Activated CD8-positive, alpha-beta memory T cell treated with anti-CD3 and anti-CD28 coated beads, Interleukin-2, amount 10 ng/mL, durations not matched to agents 7 days and 5 days (primary cell): ENCODE measurements at places on chromosomes 11 and 22. TPM values are rescaled to one million over a fixed set of nuclear protein-coding genes. Genes with fewer than 3 reads are reported as not detected.
A peak's percentile ranks its signal among the peaks of the same experiment; 100 is the strongest.

DNA sequence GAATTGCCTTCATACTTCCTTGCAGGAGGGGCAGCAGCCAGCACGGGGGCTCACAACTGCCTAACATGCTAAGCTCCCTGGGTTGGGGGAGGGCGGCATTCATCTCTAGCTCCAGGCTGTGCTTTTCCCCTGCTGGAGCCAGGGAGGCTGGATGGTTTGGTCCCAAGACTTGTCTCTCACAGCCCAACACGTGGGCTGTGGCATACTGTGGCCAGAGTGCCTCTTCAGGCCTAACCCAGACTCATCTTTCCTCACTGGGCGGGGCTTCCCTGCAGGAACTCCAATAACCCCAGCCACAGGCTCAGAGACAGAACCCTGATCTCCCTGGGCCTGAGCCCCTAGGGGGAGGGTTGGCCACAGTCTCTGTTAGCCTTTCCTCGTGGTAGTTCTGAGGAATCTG is 121.9 kb upstream of the PLET1 start:
- no peak for DNase-seq

GRCh38 chr11:45457649-45458048 is 171.5 kb upstream of the SYT13 start:
- DNase-seq = no peak

GRCh38 chr22:21755851-21756284 is 20.3 kb upstream of the YPEL1 start:
- no peak for DNase-seq

DNA sequence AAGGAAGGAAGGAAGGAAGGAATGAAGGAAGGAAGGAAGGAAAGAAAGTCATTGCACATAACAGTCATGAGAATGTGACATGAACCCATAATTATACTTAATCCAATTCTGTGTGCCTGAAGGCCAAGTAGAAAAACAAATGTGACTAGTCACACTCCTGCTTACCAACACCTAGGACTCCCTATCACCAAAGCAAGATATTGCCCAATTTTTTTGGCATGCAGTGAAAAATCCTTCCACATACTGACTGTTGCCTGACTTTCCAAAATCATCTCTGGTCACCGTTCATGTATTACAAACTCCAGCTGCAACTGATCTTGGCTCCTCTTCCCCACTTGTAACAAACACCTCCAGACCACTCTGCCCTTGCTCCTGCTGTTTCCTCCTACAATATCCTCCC is 516.8 kb downstream of the OPCML start:
- no peak for DNase-seq

DNA sequence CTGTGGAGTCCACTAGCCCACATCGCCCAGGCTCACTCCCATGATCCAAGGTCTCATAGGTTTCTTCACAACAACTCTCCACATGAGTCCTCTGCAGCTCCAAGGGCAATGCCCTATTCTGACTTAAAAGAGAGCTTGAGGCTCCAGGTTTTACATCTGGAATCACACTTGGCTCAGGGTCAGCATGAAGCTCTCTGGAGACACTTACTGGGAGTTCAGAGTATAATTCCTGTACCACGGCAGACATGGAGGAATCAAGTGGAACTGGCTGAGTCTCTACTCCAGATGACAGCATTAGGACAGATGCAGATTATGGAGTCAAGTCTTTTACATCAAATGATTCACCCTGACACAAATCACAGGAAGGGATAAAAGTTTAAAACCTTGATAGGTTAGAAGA is 11.4 kb downstream of the PRR14L start:
- no peak for DNase-seq

DNA sequence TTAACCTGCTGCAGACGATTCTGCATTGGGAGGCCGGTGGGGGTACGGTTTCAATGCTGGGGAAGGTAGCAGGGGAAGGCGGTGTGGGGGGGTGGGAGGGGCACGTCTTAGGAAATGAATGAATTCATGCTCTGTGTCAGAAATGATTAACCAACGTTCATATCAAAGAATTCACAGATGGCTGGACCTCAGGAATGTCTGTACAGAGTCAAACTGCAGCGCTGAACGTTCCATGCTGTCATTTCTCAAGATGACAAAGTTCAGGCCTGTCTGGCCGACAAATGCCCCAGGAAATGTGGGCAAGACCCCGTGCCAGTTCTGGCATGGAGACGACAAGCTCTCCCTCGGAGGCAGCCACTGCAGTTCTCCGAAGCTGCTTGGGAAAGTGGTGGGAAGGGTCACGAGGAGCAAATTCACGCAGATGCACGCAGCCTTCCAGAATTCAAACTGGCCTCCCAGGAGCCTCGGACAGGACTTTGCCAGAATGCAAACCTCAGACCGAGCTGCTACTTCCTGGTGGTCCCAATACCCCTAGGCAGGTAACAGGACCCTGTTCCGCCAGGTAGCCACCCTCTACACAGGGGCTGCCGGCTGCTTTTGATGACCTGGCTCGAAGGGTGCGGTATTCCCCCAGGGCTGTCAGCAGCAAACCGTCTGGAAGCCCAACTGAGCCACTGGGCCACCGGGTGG is 81.5 kb downstream of the TRMU start:
- DNase-seq = no peak

DNA sequence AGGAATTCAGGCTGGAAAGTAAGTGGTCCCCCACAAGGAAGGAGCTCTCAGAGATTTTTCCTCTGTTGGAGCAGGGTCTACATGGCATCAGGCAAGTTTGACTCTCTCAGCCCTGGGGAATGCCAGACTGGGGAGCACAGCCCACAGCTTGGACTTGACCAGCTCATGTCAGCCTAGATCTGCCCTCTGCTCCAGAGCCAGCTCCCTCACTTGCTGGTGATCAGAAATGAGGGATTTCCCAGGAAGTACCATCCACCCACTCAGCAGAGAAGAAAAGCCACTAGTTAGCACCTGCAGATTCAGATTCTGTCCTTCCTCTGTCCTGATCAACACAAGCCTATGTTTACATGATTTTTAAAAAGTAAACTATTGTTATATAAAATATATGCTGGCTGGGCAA is 13.0 kb downstream of the TALDO1 start:
- DNase-seq = no peak

GRCh38 chr11:89495951-89496350 is 4.8 kb upstream of the NOX4 start:
- DNase-seq = no peak

- peak; percentile 82 for DNase-seq
These were observed 4.3 kb upstream of the RRM1 start for GRCh38 chr11:4090258-4090657.

DNA sequence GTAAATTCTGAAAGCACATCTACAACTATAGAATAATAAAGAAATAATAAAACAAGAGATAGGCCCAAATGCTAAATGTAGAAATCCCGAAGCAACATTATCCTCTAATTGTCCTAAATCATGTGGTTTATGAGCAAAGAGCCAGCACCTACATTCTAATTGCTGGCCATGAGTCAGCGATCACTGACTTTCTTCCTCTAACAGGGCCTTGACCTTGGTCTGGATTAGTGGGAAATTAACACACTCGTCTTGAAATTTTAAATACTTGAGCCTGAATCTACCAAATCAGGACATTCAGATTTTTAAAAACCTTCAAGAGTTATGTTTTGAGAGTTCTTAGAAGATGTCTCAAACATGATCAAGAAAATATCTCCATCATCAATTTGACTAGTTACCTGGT is 727.6 kb downstream of the METTL15 start:
- DNase-seq = no peak

DNA sequence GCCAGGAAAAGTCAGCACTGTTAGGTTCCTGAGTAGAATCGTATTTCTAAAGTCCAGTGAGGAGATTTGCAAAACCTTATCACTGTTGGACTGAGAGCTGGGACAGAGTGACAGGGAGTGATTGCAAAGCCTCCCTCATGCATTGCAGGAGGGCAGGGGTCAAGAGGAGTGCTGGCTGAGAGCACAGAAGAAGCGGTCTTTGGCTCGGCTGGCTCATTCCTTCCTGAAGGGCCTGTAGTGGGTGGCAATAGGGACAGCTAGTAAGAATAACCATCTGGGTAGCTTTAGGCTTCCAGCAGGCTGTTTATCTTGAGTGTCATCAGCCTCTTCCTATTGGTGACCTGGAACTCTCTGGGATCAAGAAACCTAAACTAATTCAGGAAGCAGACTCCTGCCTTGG is 53.4 kb downstream of the CD44 start:
- no peak for DNase-seq

- DNase-seq = no peak
These were observed 12.9 kb upstream of the ARHGAP42 start for GRCh38 chr11:100674212-100674611.

DNA sequence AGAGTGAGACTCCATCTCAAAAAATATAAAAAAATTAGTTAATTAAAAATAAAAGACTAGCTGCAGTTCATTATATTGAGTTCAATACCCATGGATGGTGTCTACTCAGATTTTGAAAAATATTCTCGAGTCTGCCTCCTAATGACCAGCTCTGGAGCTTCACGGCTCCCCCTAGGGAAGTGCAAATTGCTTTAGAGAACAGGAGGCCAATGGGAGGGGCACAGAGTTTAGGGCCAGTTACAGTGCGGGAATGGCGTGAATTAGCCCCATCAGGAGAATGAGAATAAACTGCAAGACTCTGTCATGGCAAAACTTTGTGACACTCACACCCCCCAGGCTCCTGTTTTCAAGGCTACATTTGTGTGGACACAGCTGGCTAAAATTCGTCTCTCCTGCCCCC is 4.6 kb downstream of the FGF4 start:
- no peak for DNase-seq

BDNF gene
- not detected for total RNA-seq

OR8G1 gene
- not detected for total RNA-seq

OR8B8 gene
- not detected for total RNA-seq
